ENCODE measurements at places on chromosomes 2 and 18.

DNA sequence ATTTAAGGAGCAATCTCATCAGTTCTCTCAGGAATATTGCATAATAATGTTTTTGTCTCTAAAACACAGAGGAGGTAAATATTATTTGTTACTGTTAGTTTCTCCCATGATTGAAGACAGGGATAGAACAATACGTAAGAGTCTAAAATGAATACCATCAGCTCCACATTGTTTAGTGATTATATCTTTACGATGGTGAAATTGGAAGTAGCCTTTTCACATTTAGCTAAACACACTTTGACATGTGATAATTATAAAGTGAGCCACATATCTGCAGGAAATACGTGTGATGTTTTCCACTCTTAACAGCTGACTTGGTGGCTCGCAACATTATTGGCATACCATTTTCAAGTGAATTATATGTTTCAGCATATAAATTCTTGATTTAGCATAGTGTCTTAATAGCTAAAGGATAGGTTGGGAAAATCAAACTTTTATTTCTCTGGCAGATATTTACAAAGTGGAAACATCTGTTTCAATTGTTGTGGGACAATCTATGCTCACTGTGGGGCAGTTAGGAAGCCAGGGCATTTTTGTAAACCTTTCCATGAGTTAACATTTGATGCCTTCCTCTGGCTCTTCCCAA lies 208.1 kb upstream of the RASGRP3 start:
- no peak for DNase-seq

- DNase-seq, result no peak
These were observed 372.3 kb downstream of the CPS1 start for GRCh38 chr2:210928714-210929113.

GRCh38 chr2:23599667-23600066 lies 214.7 kb downstream of the KLHL29 start:
- peak; percentile 90 for DNase-seq

DNA sequence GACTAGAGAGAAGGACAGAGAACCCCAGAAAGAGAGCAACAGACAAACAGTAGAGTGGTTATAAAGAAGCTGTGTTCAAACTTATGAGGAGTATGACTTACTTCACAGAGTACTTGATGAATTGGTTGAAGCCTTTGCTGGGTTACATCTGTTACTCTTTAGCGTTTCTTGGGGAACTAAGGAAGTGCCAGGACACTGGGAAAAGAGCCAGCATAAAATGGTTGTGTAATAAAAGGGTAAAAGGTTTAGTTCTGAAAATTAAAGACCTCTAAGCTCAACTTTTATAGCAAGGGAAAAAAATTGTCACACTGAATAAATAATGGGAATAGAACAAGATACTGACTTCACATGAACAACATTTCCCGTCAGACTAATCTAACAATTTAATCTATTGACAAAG lies 17.0 kb upstream of the STAT4 start:
- no peak for DNase-seq

GRCh38 chr2:74007121-74007520 lies 22.4 kb downstream of the TET3 start:
- DNase-seq, result no peak

- no peak for DNase-seq
These were observed 27.2 kb downstream of the IL1R2 start for GRCh38 chr2:102018823-102019445.

DNA sequence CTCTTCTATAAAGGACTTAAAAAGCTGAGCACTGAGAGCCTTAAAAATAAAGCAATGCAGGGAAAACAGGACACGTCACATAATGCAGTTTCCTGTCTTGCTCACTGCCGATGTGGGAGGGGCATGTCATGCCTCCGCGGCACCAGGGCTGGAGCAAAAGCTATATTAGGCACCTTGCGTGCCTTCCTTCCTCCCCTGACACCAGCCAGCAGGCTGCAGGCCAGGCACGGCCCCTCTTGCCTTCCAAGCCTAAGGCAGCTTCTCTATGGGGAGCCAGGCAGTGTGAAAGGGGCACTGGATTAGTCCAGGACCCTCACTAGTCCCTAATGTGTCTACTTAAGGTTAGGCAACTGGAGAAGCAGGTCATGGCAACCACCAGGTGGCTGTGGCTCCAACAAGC lies 26.3 kb downstream of the MRPL35 start:
- no peak for DNase-seq

DNA sequence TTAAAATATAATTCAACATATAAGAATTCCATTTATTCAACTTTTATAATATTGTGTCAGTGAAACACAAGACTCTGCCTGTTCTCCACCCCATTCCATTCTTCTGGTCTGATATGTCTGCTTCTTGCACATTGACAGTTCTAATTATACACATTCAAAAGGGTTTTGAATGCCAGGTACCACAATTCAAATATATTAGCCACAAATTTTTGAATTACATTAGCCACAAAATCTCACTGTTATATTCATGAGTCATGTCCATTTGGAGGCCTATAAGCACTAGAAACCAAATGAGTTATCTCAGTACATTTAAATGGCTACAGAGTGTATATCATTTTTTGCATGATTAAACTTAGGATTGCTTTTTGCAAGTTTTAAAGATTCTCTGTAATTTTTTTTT lies 72.1 kb downstream of the CCDC150 start:
- no peak for DNase-seq

GRCh38 chr18:13434854-13435253 lies 216.3 kb downstream of the LDLRAD4 start:
- no peak for DNase-seq

DNA sequence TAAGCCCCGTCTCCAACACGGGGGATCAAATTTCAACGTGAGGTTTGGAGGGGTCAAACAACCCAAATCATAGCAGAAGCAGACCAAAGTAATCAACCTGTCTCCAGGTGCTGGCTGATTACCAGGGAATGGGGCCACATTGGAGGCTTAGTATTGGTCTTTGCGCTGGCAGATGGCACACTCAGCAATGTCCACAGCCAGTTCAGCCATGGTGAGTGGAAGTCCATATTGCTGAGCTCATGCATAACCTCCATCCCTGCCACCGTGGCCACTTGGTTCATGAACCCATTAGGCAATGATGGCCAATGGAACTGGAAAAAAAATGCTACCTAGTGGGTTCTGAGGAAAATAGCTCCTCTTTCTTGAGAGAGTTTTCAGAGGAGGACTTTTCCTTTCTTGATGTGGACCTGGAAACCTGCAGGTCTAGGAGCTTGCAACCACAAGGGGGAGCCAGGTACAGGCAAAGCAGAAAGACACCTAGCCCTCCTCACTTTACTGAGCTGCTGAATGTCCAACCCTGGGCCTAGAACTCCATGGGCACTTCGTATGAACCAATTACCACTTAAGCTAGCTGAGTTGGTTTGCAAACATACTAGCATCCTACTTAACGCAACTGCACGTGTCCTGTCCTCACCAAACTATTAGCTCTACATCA lies 128.0 kb upstream of the GYPC start:
- peak; percentile 7 for DNase-seq

- DNase-seq, result no peak
These were observed 254.8 kb downstream of the CYP26B1 start for GRCh38 chr2:71892896-71893295.

DNA sequence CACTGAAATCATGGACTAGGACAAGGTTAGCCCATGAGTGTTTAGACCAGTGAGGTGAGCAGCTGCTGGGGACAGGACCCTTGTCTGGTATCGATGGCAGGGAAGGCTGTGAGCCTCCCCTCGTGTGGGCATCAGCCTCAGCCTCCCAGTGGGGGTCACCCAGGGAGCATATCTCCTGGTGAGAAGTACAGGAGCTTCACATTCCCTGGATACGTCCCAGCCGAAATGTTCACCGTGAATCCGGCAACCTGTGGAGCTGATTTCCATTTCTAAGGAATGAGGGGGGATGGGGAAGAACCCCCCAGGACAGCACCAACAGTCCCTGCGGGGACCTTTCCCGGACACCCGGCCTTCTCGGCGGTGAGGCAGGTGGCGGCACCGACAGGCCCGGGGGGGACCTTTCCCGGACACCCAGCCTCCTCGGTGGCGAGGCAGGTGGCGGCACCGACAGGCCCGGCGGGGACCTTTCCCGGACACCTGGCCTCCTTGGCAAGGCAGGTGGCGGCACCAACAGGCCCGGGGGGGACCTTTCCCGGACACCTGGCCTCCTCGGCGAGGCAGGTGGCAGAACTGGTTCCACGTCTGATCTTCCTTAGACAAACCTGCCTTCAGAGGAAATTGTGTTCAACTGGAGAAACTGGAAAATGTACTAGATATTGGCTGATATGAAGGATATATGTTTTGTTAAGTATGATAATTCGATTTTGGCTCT lies 21.2 kb downstream of the RTP5 start:
- peak; percentile 15 for DNase-seq

- DNase-seq, result peak; percentile 96
These were observed 21.2 kb downstream of the STAMBP start for GRCh38 chr2:73850009-73850408.

DNA sequence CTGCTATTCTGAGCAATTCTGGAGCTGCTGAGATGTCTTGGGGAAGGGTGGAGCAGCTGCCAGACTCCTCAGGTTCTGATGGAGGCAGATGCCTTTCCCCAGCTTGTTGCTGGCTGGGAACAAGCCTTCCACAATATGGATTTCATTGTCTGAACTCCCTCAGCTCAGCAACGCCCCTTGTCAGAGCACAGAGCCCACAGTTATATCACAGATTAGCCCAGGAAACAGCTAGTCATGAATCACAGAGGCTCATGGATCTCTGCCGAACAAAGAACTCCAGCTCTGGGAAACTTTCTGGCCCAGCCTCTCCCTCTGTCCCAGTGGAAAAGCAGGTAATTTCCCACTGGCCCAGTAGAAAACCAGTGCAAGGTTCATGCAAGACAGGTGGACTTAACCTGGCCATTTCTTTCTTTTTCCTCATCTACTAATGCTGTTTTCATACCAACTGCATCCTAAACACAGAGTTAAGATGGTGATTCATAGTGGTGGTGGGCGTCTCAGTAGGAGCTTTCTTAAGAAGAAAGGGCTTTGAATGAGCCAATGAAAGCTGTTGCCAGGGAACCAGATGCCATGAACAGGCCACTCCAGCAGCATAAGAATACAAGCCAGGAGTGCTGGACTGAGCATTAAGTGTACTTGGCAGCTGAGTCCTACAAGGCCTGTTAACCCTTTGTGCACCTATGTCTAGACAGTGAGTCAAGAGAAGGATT lies 8.7 kb upstream of the KIAA2012 start:
- no peak for DNase-seq

DNA sequence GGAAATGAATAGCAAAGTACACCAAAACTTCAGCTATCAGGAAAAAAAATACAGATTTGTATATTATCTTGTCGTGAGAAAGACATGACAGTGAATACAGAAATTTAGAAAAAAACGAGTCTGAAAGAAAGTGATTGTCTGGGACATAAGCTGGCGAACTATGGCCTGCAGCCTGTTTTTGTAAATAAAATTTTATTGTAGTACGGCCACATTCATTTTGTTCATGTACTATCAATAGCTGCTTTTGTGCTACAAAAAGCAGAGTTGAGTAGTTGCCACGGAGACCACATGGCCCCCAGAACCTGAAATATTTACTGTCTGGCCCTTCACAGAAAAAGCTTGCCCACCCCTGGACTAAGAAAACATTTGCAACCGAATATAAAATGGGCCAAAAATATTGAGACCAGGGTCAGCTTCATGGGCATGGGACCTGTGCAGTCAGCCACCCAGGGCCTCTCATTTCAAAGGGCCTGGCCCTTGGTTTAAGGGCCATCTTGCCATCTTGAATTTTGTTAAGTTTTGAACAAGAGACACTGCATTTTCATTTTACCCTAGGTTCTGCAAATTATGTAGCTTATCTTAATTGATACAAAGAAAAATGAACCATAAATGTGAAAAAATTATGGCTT lies 17.9 kb downstream of the ANTXR1 start:
- no peak for DNase-seq

DNA sequence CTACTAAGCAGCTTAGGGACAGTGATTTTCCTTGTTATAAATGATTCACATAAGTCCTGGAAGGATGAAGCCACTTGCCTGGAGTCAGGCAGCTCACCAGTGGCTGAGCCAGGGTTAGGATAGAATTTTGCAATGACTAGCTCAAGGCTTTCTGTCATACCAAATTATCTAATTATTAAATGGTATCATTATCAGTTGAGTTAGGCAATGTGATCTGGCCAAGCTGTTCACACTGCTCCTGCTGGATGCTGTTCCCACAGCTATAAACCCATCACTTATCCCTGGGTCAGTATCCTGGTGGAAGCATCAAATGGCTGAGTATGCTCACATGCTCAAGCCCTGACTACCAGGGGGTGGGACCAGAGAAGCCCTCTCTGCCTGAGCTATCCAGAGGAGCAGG lies 235.2 kb downstream of the MTX2 start:
- DNase-seq, result no peak

GRCh38 chr2:101188683-101189405 lies 37.7 kb upstream of the TBC1D8 start:
- no peak for DNase-seq

- no peak for DNase-seq
These were observed 286.4 kb upstream of the NCKAP5 start for GRCh38 chr2:133854603-133855200.

All from NCI-H2171 treated with DMSO at 0.1 percent for 48 hours (cell line).